ENCODE measurements at places on chromosomes 1 and 21. TPM values are rescaled to one million over a fixed set of nuclear protein-coding genes. Genes with fewer than 3 reads are reported as not detected.

- H3K4me3 ChIP-seq = no peak overlapping the region
These were observed 137.8 kb downstream of the RRAGC start for GRCh38 chr1:38721816-38722215.

DNA sequence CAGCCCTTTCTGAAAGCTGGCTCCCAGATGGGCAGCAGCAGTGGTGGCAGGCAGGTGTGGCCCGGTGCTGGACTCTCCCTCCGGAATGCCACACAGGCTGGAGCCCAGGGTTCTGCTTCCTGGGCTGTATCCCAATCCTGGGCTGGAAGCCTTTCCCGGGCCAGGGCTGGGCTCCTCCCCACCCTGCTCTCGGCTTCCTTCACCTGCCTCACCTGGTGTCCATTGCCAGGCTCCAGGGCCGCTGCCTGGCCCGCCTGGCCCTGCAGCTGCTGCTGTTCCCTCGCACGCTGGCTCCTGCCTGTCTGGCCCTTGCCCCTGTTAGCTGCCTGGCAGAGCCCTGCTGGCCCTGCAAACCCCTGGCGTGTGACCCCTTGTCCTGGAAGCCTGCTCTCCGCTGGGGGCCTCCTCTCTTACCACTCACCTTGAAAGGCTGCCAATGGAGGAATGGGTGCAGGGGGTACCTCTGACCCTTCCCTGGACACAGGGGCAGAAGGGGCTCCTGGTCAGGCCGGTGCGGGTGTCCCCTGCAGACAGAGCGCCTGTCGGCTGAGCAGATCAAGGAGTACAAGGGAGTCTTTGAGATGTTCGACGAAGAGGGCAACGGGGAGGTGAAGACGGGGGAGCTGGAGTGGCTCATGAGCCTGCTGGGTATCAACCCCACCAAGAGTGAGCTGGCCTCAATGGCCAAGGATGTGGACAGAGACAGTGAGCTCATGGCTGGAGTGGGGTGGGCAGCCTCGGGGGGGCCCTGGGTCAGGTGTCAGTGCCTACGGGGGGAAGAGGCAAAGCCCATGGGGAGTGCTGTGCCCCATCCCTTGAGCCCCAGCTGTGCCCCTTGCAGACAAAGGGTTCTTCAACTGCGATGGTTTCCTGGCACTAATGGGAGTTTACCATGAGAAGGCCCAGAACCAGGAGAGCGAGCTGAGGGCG, 1.1 kb downstream of the CALML6 start:
- DNase-seq = no peak
- no peaks in the 10 kb centered on the region for H3K36me3 ChIP-seq
- H3K27ac ChIP-seq = no peak overlapping the region
- no peak overlapping the region for H3K4me3 ChIP-seq

DNA sequence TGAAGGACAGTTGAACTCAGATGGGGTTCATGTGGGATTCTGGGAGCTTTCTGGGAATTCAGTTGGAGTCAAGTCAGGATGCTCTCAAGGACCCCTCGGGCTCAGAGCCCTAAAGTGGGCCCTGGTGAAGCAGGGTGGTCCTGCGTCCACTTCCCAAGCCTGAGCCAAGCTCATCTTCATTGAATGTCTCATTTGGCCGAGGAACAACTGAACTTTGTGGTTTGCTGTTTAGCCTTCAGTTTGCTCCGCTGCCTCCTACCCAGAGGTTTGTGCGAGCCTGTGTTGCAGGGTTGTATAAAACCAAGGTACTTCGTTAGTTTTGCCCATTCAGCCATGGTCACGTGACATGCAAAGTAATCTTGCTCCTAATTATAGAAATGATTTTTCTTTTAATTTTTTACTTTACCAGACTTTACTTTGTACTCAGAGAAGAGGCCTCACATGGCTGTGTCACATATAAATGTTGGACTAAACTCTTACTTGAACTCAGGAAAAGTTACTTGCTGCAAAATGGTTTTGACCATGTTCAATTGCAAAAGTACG, 49.7 kb downstream of the B3GALT5 start:
- H3K27ac ChIP-seq = no peak overlapping the region
- no peak overlapping the region for H3K4me3 ChIP-seq

- no peaks in the 10 kb centered on the region for H3K27me3 ChIP-seq
- peaks cover 9% of the 10 kb centered on the region for H3K4me1 ChIP-seq
- H3K36me3 ChIP-seq = no peaks in the 10 kb centered on the region
- H3K4me3 ChIP-seq = peak overlapping the region; percentile 78
- H3K27ac ChIP-seq = no peak overlapping the region
- no peak for DNase-seq
These were observed 573 bp downstream of the PSMG1 start for GRCh38 chr21:39182484-39183271.

- DNase-seq = no peak
- H3K27ac ChIP-seq = no peak overlapping the region
- no peaks in the 10 kb centered on the region for H3K4me1 ChIP-seq
- no peaks in the 10 kb centered on the region for H3K36me3 ChIP-seq
These were observed 16.1 kb upstream of the PCP4 start for GRCh38 chr21:39851002-39851618.

- no peak overlapping the region for H3K4me3 ChIP-seq
- no peaks in the 10 kb centered on the region for H3K27me3 ChIP-seq
- no peak overlapping the region for H3K27ac ChIP-seq
- H3K4me1 ChIP-seq = peaks cover 7% of the 10 kb centered on the region
These were observed 218.8 kb upstream of the CAMK1G start for GRCh38 chr1:209364716-209365115.

- H3K36me3 ChIP-seq = no peaks in the 10 kb centered on the region
- H3K4me1 ChIP-seq = peaks cover 51% of the 10 kb centered on the region
- DNase-seq = no peak
- no peak overlapping the region for H3K4me3 ChIP-seq
These were observed 36.0 kb downstream of the NUAK2 start for GRCh38 chr1:205285381-205286101.

Gene LENEP
- total RNA-seq = not detected

Measured in neural progenitor cell (in vitro differentiated cells).